ENCODE measurements at places on chromosomes 5 and 9. TPM values are rescaled to one million over a fixed set of nuclear protein-coding genes. Genes with fewer than 3 reads are reported as not detected.

Gene ZFP37
- total RNA-seq = 7.9 TPM

GRCh38 chr9:128169925-128170324 lies 9.9 kb downstream of the BBLN start:
- DNase-seq = no peak

DNA sequence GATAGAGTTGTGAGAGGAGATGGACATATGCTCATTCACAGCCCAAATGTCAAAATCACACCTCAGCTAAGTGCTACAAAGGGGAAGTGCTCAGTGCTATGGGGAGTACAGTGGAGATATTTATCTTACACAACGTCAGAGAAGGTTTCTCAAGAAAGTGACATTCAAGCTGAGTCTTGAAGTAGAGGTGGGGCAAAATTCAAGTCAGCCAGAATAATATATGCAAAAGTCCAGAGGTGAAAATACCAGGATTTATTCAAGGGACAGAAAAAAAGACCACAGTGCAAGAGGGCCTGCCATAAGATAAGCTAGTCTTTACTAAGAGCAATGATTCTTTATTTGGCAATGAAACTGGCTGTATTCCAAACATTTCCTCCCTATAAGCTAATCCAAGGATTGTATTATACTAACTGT lies 327.8 kb upstream of the PIK3R1 start:
- no peak for DNase-seq

GRCh38 chr5:81739291-81739690 lies 11.6 kb downstream of the SSBP2 start:
- DNase-seq = no peak

GRCh38 chr5:80141147-80141671 lies 106.1 kb downstream of the THBS4 start:
- peak; percentile 83 for DNase-seq

Data from umbilical cord (tissue), 2 donors.